ENCODE measurements at places on chromosomes 1 and 21.

- DNase-seq, result no peak
Measured at GRCh38 chr1:210754878-210755665, 378.9 kb downstream of the KCNH1 start.

DNA sequence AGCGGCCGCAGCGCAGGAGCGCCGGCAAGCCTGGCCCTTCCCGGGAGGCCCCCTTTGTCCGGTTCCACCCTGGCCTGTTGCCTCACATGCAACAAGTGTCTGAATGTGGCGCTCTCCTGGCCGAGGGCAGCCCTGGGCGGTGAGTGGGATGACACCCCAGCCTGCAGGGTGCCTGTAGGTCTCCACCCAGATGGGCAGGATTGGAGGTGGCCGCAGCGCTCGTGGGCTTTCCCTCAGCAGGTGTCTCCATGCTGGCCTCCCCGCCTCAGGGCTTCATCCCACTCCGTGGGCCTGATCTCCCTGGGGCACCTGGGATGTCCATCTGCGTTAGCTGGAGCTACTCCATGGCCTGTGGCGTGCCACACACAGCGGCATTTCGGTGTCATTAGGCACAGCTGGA is 1.5 kb downstream of the MIB2 start:
- DNase-seq, result no peak

GRCh38 chr1:87728169-87728568 is 399.5 kb downstream of the LMO4 start:
- no peak for DNase-seq

DNA sequence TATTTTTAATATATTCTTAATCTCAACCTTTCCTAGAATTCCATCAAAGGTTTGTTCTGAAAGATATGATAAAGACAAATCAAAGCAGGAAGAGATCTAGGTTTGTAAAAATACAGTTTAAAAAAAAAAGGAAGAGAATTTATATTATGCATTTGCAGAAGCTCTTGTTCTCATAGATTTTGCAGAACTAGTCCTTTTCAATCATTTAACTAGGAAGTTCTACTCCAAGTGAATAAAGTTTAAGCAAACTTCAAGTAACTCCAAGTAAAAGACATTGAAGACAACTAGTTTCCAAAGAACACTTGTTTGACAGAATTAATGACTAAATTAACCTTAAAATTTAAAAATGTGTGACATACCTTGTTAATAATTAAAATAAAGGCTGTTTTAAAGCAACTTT is 55.9 kb downstream of the HNRNPR start:
- no peak for DNase-seq

- no peak for DNase-seq
Measured at GRCh38 chr1:151520359-151520758, 9.2 kb downstream of the CGN start.

DNA sequence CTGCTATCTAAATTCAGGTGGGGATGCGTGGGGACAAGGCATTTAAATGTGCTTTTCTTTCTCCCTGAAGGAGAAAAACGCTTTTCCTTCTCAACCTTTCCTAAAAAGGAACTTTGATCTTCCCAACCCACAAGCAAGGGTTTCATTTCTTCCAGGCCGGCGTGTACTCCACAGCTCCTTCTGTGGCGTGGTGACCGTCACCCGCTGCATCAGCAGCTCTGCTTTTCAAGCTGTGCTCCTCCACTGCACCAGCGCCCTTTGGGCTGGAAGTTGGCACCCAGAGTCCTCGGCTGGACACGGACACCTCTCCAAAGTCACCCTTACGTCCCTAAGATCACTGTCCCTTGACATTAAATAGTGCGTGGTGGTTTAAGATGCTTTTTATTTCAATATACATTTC is 54.3 kb downstream of the PEX14 start:
- DNase-seq, result no peak

DNA sequence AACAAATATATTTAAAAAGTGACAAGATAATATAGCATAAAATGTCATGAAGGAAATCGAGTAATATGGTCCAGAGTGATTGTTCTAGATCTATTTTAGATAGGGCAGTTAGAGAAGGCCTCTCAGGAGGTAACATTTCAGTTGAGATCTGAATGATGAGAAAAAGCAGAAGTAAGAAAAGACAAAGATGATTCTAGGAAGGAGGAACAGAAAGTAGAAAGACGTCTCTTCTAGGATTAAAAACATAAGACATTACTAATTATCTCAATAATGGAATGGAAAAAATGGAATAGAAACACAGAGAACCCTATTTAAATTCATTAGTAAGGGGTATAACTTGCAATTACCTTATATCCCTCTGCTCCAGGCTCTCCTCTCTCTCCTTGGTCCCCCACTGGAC is 130.0 kb upstream of the ZNHIT6 start:
- DNase-seq, result no peak

- no peak for DNase-seq
Measured at GRCh38 chr1:117537291-117537920, 68.4 kb upstream of the TENT5C start.

DNA sequence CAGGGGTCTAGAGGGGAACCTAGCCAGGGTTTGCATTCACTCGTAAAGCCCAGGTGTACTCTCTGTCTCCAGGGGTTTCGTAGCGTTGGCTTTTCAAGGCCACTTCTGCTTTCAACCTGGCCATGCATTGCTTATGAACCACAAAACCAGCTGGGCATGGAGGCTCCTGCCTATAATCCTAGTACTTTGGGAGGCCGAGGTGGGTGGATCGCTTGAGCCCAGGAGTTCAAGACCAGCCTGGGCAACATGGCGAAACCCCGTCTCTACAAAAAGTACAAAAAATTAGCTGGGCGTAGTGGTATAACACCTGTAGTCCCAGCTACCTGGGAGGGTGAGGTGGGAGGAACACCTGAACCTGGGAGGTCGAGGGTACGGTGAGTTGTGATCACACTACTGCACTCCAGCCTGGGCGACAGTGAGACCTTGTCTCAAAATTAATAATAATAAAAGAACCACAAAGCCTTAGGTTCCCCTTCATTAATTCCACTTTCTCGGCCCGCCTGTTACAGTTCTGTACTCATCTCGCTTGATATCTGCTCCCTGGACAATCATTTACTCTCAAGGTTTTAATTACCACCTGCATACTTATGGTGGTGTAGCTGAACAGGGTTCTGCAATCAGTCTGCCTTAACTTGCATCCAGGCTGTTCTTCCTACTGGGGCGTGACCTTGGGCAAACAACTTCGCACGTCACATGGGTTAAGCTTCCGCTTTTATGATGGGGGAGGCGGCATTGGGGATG is 6.1 kb downstream of the SLC16A4 start:
- DNase-seq, result no peak
